Aorta (tissue), 5 donors: ENCODE measurements at places on chromosomes 1 and 21. TPM values are rescaled to one million over a fixed set of nuclear protein-coding genes. Genes with fewer than 3 reads are reported as not detected.
A peak's percentile ranks its signal among the peaks of the same experiment; 100 is the strongest.

The SMCP gene
- not detected for total RNA-seq

GRCh38 chr1:67846538-67846937 lies 13.3 kb upstream of the GNG12 start:
- no peak for DNase-seq

The SLAMF8 gene
- total RNA-seq = 12.8 TPM

The SH2D1B gene
- 0.45 TPM for total RNA-seq

GRCh38 chr21:42691901-42692559 lies 38.6 kb downstream of the PDE9A start:
- no peak for DNase-seq

The LCA5L gene
- 1.8 TPM for total RNA-seq

DNA sequence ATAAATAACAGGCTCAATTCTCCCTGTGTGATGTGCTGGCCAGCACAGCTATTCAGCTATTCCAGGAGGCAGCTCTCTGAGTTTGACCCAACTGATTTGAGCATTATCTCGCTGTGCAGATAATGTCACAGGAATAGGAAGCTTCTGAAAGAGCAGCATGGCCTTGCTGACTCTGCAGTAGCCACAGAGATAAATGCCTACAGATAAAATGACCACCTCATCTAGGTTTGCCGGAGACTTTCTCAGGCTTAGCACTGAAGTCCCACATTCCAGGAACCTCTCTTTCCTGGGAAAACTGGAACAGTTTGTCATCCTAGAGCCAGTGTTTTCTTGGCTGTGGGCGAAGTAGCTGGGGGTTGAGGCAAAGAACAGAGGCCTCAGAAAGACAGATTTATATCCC lies 98.9 kb downstream of the MRPL39 start:
- no peak for DNase-seq

The HFM1 gene
- total RNA-seq = 3.0 TPM

GRCh38 chr1:30250338-30250983 lies 472.9 kb downstream of the MATN1 start:
- no peak for DNase-seq

- no peak for DNase-seq
These were observed 210.1 kb downstream of the GIPC2 start for GRCh38 chr1:78255846-78256245.

DNA sequence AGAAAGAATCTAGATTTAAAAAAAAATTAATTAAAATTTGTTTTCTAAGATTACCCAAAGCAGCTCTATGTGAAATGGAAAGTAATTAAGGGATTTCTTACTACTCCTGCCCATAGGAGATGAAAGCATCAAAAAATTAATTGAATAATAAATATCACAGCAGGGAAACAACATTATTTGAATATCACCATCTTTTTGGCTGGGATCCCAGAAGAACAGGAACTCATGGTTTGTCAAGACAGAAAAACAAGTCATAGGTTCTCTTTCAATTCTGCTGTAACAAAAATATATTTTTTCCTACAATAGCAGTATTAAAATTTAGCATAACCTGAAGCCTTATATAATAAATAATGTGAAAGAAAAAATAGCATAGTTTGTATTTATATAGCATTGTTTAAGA lies 1713.4 kb downstream of the NCAM2 start:
- DNase-seq = no peak

DNA sequence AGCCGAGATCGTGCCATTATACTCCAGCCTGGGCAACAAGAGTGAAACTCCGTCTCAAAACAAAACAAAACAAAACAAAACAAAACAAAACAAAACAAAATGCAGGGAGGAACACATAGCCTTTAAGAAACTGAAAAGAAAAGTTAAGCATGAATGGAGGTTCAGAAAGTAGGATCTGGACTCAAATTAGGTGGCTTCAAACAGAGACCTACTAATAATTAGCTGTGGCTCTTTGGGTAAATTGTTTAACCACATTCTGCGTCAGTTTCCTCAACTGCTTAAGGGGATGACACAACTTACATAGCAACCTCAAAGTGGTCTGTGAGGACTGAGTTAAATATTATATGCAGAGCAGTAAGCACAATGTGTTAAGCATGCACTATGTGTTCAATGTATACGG lies 458.2 kb downstream of the ADGRL2 start:
- DNase-seq = no peak

- no peak for DNase-seq
These were observed 49.7 kb downstream of the SYT6 start for GRCh38 chr1:114103992-114104391.

GRCh38 chr1:86205741-86206140 lies 49.2 kb upstream of the COL24A1 start:
- no peak for DNase-seq

DNA sequence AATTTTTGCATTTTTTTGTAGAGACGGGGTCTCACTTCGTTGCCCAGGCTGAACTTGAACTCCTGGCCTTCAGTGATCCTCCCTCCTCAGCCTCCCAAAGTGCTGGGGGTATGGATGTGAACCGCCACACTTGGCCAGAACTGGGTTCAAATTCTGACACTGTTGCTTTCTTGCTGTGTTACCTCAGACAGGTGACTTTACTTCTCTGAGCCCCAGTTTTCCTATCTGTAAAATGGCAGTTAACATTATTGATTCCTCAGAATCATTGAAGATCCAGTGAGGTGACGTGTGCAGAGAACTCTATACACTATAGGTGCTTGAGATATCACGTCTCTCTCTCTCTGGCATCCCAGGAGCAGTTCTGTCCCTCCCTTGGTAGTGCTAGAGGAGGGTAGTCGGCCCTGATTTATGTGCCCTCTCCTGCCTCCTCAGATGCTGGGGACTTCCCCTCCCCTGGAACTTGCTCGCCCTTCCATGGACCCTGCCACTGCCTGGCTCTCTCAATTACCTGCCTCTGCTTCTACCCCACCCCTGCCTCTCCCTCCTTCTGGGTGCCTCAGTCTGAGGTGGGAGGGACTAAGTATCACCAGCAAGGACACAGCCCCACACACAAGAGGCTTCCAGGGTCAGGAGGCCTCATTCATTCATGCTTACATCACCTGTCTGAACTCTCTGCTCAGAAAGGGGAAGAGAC lies 2.8 kb upstream of the HPCA start:
- DNase-seq = no peak

The FAM110D gene
- 5.0 TPM for total RNA-seq

The SLFNL1 gene
- total RNA-seq = 0.69 TPM

- DNase-seq = no peak
These were observed 116.8 kb upstream of the TMPRSS2 start for GRCh38 chr21:41624674-41625310.

DNA sequence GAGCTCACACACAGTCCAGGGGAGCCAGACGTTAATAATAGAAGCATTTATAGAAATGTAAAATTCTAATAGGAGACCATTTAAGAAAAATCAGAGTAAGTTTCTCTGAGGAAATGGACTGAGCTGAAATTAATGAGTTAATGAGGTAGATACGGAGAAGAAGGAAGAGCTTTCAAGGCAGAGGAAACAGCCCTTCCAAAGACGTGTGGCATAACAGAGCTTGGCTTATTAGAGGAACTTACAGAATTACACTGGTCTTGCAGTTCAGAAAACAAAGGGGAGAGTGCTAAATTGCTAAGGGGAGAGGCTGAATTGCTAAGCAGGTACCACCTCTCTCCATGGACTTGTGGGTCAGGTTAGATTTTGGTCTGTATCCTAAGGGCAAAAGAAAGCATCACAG lies 8.2 kb upstream of the PIGK start:
- no peak for DNase-seq

The KRTAP21-2 gene
- not detected for total RNA-seq

DNA sequence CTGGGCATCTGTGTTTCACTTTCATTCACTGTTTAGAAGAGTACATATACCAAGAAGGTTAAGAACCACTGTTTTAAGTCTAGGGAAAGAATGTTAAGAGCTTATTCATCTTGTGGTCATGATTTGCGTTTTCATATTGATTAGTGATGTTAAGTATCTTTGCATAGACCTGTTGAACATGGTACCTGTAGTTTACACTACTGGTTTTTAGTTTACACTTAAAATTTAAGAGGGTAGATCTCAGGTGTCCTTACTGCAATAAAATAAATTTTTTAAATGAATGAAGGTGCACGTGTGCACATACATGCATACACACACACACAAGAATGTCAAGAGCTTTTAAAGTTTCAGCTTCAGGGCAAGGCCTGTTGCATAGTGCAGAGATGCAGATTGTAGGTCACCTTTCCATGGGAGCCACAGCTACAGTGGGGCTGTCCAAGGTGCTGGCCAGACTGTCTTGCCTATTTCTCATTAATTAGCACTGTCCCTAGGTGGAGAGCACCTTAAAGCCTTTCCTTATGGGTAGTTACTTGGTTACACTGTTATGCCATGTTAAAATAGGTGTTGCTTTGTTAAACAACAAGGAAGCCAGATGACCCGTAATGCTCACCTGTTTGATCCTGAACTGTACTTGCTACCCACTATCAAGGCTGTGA lies 543.0 kb upstream of the DAB1 start:
- no peak for DNase-seq

The AGO3 gene
- total RNA-seq = 48.1 TPM

The CACNA1S gene
- total RNA-seq = not detected

DNA sequence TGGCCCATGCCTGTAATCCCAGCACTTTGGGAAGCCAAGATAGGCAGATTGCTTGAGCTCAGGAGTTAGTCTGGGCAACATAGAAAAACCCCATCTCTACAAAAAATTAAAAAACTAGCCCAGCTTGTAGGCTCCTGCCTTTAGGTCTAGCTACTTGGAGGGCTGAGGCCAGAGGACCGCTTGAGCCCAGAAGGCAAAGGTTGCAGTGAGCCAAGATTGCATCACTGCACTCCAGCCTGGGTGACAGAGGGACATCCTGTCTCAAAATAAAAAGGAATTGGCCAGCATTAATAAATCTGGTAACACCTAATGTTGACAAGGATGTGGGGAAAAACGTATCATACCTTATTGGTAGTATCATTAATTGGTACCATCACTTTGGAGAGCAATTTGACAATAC lies 396.2 kb downstream of the PLPP3 start:
- no peak for DNase-seq

The CSF3R gene
- total RNA-seq = 26.7 TPM

DNA sequence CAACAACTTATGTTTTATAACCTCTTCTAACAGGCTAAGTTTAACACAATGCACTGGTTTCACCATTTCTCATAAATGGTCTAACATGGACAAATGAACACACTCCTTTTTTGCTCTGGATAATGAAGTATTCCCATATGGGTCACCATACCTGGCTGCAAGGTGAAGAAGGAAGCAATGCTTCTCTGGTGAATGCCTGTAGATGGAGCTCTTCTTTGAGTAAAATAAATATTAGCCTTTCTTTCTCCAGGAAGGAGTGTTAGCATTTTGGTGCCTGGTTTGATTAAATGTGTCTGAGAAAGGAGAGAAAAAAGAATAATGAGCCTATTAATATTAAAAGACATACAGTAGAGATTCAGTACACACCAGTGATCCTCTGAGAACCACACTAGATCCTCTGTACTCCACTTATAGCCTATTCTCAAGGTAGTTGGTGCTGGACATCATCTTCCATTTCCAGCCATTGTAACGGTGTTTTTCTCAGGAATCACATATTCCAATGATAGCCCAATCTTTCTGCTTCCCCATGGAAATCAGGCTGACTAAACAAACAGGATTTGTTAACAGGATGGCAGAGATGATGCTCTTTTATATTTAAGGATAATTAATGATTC lies 17.6 kb downstream of the MTFR1L start:
- DNase-seq = no peak

The CHTOP gene
- total RNA-seq = 57.0 TPM

DNA sequence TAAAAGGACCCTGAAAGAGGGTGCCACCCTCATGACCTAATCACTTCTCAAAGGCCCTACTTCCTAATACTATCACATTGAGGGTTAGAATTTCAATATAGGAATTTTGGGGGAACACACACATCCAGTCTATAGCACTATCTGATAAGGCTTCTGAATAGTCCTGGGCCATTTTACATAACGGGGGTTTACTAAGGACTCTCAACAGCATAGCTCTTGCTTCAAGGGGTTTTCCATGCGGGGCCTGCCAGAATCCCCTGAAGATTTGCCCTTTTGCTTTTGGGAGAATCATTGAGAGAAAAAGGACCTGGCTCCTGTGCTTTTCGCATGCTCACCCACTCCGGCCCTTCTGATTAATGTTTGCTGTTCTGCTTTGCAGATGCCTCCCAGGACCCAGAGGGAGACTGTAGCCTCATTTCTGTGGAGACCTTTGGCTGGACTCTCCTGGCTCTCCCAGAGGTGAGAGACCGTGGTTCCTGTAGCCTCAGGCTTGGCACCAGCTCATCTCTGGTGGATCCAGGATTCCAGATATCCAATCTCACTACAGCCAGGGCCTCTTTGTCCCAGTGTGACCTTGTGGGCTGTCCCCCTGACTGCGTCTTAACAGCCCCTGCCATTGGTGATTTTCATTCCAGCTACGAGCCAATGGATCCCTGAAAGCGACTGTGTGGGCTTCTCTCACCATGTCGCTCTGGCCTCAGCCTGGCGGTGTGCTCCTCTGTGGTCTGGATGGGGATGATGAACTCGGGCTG lies 72.6 kb downstream of the DDR2 start:
- no peak for DNase-seq

The CYP4X1 gene
- 16.3 TPM for total RNA-seq

The UBXN10 gene
- 0.33 TPM for total RNA-seq

- no peak for DNase-seq
These were observed 31.0 kb upstream of the TGFBR3 start for GRCh38 chr1:91916811-91917460.

DNA sequence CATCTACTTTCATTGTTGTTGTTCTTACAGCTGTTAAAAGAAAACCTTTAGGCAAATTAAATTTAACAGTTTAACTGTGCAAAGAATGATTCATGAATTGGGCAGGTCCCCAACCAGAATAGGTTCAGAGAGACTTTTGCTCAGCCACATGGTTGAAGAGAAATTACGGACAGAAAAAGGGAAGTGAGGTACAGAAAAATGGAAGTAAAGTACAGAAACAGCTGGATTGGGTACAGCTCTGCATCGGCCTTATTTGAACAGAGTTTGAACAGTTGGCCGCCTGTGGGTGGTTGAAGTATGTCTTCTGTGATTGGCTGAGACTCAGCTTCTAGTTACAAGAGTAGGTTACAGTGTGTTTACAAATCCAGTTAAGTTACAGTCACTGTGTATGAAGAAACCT lies 210.1 kb downstream of the FGGY start:
- DNase-seq = peak; percentile 67

DNA sequence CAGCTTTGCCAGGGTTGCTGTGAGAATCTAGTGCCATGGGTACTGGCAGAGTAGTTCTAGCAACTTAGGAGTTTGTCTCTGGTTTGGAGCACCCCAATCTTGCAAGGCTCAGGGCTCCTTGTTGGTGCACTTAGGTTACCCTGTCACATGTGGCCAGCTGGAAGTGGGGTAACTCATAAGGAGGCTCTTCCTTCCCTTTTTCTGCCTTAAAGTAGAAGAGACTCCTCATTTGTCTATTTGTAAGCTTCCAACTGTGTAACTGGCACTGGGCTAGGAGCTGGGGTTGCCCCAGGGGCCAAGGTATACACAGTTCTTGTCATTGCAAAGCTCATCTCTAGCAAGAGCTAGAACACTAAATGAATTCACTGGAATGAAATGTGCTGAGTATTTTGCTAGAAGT lies 10.6 kb downstream of the MROH7 start:
- peak; percentile 7 for DNase-seq
